ENCODE measurements at places on chromosomes 16 and 17.
A peak's percentile ranks its signal among the peaks of the same experiment; 100 is the strongest.

DNA sequence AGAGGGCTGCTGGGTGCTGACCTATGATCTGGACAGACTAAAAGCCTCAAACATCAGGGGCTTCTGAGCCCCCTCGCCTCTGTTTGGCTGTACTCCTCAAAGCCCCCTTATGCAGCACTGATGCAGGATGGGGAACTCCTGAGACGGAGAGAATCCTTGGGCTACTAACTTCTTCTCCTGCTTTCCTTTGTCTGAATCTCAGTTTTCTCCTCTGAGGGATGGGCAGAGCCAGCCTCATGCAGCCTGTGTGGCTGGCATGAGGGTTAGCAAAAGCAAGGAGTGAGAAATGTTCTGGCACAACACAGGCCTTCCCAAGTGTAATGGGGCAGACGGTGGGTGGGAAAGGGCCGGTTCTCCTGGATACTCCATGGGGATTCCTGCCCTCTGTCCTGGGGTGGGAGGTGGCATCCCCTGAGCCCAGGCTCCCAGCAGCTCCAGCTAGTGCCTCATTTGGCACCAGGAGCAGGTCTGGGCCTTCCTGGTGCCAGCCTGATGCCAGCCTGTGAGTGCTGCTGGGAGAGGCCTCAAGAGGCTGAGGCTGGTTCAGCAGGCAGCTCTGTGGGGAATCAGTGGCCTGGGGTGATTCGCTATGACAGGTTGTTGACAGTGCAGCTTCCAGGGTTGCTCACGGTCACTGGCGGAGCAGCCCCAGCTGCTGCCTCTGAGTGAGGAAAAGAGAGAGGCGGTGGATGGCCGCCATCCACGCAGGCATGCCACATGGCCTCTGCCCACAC lies 4.0 kb upstream of the BRD7 start:
- no peak overlapping the region for H3K27ac ChIP-seq
- H3K36me3 ChIP-seq: peaks cover under 1% of the 10 kb centered on the region
- peaks cover 15% of the 10 kb centered on the region for H3K27me3 ChIP-seq
- no peak overlapping the region for H3K4me3 ChIP-seq

GRCh38 chr17:42895185-42895555 lies 5.4 kb upstream of the G6PC1 start:
- H3K4me1 ChIP-seq: peaks cover 3% of the 10 kb centered on the region
- H3K27ac ChIP-seq: no peak overlapping the region
- H3K27me3 ChIP-seq: peaks cover 26% of the 10 kb centered on the region
- H3K4me3 ChIP-seq: no peak overlapping the region
- H3K36me3 ChIP-seq: no peaks in the 10 kb centered on the region

DNA sequence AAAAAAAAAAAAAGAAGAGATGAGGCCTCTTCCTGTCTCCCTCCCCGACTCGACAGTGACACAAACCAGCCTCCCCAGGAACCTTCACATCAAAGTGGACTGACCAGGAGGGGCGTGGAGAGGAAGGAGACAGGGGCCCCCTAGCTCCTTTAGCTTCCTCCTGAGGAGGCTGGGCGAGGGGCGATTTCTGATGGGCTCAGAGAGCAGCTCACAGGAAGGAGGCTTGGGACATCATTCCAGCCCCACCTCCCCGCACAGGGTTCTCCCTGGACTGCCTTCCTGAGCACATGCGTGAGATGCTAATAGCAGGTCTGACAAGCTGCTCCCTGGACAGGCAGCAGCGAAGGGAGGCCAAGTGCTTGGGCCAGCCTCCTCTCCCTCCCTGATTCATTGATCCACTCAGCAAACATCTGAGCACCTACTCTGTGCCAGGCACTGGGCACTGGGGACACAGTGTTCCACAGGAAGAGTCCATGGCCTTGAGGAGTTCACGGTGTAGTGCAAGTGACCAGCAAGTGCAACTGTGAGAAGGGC lies 14.4 kb upstream of the DOK4 start:
- H3K4me3 ChIP-seq: no peak overlapping the region
- H3K36me3 ChIP-seq: no peaks in the 10 kb centered on the region
- H3K27me3 ChIP-seq: no peaks in the 10 kb centered on the region
- H3K4me1 ChIP-seq: peaks cover 11% of the 10 kb centered on the region
- no peak overlapping the region for H3K27ac ChIP-seq
- DNase-seq: peak; percentile 27

DNA sequence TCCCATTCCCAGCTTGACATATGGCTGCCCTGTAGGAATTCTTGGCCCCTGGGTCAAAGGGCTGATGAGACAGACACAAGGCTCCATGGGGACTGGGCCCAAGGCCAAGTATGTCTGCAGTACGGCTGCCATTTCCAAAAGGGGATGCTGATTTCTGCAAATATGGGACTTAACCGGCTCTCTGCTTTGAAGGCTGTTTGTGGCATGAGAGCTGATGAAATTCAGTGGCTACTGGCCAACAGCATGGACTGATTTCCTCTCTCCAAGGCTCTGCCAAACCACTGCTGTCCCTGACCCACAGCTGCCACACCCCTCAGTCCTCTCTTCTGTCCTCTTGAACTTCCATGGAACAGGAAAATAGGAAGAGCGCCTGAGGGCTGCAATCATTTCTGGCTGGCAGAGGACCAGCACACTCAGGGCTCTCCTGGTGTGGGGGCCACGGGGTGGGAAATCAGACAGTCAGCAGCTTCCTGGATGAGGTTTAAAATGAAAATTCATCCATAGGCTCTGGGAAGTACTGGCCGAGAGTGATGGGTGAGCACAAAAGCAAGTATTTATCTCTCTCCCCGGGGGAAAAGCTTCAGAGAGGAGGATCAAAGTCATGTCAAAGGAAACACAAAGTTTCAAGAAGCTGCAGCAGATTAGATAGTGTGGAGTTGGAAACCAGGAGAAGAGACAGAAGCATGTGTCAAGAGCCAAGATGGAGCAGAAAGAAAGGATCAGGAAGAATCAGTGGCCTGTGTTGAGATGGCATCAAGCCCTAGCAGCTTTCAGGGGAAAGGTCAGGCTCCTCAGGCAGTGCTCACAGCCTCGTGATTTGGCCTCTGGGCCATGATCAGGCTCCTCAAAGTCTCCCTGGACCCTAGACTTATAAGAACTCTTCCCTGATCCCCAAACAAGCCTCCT lies 64.1 kb upstream of the SREBF1 start:
- H3K4me1 ChIP-seq: peaks cover 3% of the 10 kb centered on the region
- no peak for DNase-seq
- H3K27ac ChIP-seq: no peak overlapping the region

DNA sequence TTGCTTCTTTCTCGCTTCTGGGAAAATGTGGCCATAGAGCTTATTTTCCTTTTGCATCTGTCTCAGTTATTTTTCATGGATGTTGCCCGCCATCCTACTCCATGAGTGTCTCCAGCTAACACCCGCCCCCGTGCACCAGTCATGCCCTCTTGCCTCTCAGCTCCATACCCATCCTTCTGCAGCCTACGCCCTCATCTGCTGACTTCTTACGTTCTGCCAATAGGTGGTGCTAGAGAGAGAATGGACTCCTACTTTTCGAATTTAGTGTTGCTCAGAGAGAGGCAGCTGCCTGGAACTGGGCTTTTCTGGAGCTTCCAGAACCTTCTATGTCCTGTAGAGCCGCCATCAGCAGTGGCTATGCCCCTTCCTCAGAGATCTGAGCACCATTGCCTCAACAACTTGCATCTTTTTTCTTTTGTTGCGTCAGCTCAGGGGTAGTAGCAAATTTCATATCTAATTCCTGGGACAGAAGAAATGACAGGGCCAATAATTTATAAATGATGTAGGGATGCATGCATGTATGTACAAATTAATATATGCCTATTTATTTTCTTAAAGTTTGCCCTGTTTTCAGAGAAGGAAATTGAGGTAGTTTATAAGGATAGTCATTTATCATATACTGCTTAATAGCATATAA lies 119.7 kb upstream of the MYOCD start:
- no peaks in the 10 kb centered on the region for H3K4me1 ChIP-seq
- DNase-seq: no peak
- no peaks in the 10 kb centered on the region for H3K36me3 ChIP-seq
- no peaks in the 10 kb centered on the region for H3K27me3 ChIP-seq
- no peak overlapping the region for H3K27ac ChIP-seq

- no peak for DNase-seq
- no peak overlapping the region for H3K27ac ChIP-seq
- H3K4me1 ChIP-seq: peaks cover 6% of the 10 kb centered on the region
- H3K36me3 ChIP-seq: no peaks in the 10 kb centered on the region
- no peak overlapping the region for H3K4me3 ChIP-seq
- no peaks in the 10 kb centered on the region for H3K27me3 ChIP-seq
Measured at GRCh38 chr17:61075988-61076387, 323.7 kb upstream of the TBX2 start.
